NCI-H1436 treated with DMSO at 0.1 percent for 48 hours (cell line): ENCODE measurements at places on chromosomes 16 and 17.

GRCh38 chr16:64362193-64362592 lies 759.7 kb downstream of the CDH11 start:
- DNase-seq = no peak

GRCh38 chr16:52547004-52547833 lies at the start of gene TOX3:
Gene TOX3 (minus strand): TSS chr16:52547143. CDS start chr16:52546723, 420 bp downstream.
- DNase-seq = no peak

DNA sequence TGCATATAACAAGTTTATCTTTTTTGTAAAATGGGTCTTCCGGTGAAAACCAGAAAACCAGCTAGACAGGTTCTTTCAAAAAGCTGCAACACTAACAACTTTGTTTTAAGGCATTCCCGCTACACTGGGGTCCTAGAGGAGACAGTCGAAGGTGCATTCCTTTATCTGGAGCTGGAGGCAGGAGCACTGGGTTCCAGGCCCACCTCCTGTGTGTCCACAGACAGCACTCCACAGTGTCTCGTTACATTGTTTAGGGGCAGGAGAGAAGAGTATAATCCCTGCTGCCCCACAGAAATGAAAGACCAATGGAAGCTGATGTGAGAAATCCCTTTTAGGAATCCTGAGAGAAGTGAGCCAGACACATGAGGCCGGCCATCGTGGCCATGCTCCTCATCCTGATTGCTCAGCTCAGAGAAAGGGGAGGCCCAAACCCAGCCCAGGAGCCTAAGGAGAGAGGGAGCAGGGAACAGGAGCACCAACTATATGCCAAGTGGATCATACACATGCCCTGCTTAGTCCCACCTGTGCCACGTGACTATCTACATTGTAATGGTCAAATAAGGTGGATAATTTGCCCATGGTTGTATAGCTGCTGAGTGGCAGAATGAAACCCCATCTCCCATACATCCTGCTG lies 59.5 kb downstream of the CCDC182 start:
- no peak for DNase-seq

- no peak for DNase-seq
These were observed 7.3 kb upstream of the DDX52 start for GRCh38 chr17:37650419-37651003.

- peak; percentile 42 for DNase-seq
These were observed 45.5 kb downstream of the CYTH1 start for GRCh38 chr17:78736526-78737079.

DNA sequence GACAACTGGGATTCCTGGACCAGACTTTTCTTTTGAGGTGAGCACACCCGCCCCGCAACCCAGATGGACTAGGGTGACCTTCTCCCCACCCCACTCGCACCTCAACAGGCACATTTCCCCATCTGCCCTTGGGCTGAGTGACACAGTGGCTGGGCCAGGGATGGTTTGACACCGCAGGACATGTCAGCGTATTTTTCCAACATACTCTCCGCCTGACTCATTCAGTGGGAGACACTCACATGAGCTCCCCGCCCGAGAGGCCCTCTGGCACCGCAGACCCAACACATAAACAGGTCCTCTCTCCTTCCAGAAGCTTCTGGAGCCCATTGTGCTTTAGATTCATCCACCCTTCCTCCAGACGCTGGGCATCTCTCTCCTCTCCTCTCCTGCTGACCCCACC lies 69.4 kb downstream of the ZDHHC7 start:
- DNase-seq = no peak

- DNase-seq = no peak
These were observed 45.7 kb downstream of the PGS1 start for GRCh38 chr17:78423961-78424675.

GRCh38 chr16:64217789-64218535 lies 903.9 kb downstream of the CDH11 start:
- no peak for DNase-seq

DNA sequence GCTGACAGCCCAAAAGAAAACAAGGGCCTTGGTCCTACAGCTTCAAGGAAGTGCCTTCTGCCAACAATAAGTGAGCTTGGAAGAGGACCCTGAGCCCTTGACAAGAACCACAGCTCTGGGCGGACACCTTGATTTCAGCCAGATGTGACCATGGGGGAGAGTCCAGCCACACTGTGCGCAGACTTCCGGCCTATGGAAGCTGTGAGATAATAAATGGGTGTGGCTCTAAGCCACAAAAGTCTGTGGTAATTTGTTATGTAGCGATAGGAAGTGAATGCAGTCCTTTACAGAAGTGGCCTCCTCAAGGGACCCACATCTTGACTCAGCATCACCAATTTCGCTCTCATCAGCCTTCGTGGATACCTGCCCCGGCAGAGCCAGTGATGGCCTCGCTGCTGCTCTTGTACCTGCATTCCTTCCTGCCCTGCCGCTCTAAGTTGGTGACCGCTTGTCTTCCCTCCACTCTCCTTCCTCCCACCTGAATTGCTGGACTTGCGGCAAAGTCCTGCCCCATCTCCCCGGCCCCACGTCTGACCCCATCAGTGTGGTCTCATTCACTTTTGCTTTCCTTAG lies 29.3 kb downstream of the PRSS54 start:
- no peak for DNase-seq

DNA sequence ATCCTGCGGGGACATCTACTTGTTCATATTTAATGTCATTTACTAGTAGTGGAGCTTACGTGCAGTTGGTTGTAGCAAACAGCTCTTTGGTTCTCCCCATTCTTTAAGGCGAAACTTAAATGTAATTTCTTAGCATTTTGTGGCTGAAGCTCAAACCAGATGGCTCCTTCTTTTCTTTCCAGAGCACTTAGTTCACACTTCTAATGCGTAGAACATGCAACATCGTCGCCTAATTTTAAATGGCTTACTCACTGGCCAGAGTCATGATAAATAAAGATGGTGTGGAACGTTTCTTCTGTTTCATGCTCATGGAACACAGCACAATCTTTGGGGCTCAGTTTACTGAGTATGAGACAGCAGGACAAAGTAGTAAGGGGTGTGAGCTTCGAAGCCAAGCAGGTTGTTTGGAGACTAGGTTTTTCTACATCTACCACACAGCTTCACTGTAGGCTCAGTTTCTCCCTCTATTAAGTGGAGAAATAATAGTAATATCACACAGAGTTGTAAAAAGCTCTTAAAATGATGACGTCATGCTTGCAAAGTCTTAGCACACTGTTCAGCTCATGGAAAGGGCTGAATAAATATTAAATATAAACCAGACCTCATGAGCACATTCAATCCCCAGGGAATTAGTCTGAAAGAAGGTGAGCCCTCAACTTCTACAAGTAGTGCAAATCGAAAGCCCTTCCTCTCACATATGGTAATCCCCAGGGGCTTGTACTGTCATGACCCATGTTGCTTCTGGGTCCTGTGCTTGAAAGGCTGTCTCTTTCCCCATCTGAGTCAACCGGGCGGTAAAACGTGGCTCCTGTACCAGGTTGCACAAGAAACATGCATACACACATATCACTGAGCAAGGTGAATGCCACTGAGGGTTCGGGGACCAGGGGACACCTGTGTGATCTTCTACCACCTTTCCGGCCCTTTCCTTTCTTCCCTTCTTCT lies 384.3 kb downstream of the CDH13 start:
- DNase-seq = no peak

DNA sequence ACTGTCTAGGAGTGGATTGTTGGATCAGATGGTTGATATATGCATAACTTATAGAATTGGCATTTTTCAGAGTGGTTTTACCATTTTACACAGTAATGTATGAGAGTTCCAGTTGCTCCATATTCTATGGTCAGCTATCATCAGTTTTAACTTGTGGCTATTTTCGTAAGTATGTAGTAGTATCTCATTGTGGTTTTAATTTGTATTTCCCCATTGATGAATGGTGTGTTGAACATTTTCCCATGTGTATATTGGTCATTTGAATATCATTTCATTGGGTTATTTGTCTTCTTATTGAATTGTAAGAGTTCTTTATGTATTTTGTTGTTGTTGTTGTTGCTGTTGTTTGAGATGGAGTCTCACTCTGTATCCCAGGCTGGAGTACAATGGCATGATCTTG lies 6.2 kb downstream of the WNT9B start:
- no peak for DNase-seq

DNA sequence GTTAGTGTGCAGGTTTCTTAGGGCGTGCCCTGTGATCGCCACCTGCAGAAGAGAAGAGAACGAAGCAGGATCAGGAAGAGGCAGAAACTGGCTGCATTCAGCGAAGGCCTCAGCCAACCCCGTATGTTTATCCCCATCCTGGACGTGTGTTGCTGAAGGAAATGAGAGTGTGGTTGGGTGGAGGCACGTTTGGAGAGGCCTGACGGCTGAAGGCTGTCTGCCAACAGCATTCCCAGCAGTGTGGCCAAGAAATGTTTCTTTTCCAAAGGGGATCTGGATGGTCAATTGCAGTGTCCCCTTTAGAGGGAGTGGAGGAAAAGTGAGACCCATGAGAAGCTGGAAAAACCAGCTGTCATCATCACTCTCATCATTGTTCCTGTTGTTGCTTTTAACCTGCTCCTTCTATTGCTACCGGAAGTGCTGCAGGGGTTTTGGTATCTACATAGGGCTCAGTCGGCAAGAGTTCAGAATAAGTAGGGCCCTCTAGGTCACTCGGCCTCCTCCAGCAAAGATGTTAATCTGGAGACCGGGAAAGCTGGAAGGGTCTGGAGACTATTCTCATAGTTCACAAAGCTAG lies 46.5 kb upstream of the SLC47A1 start:
- DNase-seq = no peak

DNA sequence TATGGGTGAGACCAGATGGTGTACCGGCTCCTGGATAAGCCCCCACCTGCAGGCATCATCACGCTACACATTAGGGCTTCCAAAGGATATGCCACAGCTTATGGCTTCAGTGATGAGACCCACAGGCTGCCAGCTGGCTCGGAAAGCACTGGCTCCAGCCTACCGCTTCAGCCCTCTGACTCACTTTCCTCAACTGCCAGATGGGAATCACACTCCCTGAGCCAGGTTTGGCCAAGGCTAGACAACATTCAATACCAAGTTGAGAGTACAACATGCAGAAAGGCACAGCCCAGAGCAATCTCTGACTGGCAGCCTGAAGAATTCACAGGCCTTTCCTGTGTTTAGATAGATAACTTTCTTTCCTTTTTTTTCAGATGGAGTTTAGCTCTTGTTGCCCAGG lies 10.3 kb downstream of the CENPV start:
- DNase-seq = no peak

- no peak for DNase-seq
These were observed 77.9 kb upstream of the LGALS9 start for GRCh38 chr17:27553019-27553511.

DNA sequence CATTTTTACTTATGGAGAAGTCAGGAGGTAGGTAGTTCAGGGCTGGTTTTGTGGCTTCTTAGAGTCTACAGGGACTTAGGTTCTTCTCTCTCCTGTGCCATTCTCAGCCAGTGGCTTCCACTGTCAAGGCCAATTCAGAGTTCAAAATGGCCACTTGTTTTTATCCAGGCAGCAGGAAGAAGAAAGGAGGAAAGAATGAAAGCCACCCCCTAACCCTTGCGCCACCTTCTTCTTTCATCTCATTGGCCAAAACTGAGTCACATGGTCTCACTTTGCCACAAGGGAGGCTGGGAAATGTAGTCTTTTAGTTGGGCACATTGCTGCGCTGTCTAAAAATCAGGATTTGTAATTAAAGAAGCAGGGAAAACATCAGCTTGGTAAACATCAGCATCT lies 60.8 kb upstream of the MED9 start:
- DNase-seq = peak; percentile 77

DNA sequence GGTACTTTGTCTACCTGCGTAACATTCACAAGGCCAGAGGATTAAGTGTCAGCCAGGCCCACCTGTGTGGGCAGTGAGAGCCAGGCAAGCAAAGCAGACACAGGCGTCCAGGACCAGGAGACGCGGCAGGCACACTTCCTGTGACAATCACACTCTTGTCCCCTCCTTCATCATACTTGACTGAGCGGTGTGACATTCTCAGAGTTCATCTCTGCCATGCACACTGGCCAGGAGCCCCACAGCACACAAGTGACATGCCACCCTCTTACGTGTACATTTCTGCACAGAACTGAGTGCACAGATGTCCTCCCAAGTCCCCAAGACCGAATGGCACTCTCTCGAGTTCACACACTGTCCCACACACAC lies 8.7 kb downstream of the PPP1R9B start:
- no peak for DNase-seq

DNA sequence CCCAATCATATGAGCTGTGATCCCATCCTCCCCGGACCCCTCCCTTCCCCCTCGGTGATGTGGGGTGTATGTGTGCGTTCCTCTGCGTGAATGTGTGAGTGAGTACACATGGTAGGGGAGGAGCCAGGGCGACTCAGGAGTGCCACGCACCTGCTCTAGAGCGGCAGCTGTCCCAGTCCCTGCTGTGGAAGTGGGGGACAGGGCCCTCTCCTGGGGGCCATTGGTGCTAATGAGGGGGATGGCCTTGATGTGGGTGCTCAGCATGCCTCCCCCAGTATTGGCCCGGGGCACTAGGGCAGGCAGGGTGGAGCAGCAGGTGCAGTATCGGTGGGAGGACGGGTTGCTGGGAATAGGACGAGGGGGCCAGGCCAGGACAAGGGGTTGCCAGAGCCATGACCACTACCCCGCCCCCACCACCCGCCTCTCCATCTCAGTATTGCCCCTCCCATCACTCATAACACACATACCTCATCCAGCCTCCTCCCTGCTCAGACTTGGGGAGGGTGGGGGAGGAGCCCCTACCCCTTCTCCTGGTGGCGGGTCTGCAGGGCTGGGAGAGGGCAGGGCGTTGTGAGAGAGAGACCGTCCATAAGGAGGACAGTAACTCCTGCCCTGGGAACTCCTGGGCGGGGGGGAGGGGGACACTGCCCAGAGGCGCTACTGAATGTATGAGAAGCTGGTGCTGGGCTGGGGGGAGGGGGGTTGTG lies 8.5 kb downstream of the NR1D1 start:
- DNase-seq = no peak

DNA sequence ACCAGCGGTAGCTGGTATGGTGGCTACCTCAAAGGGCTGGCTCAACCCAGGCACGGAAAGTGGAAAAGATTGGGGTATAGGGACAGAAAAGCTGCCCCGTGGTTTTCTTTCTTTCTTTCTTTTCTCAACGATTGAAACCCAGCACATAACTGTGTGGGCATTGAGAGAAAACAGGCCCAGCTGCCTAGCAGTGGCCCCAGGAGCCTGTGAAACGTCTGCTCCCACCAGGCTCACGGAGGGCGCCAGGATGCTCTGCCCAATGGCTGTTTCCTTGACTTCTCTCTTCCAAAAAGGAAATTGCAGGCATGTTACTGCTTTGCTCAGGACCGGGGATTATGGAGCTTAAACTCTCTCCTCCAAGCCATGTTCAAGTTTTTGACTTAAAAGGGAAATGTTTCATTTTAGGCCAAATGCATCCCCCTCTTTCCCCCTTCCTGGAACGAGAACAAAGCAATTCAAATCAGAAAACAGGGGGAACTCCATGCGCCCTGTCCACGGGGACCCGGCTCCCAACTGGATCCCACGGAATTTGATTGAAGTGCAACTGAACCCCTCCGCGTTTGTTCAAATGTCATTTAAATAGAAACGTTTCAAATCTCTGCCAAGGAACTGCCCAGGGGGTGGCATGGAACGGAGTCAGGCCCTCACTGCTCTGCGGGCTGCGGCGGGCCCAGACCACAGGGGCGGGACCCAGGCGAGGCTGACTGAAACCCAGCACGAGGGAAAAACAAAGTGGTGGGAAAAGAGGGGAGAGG lies 133.5 kb downstream of the RGS9 start:
- no peak for DNase-seq

GRCh38 chr17:19508577-19508867 lies 25.1 kb upstream of the SLC47A1 start:
- DNase-seq = no peak

GRCh38 chr17:44955674-44956425 lies 8.3 kb upstream of the KIF18B start:
- no peak for DNase-seq
